ENCODE measurements at places on chromosomes 5 and 9.

DNA sequence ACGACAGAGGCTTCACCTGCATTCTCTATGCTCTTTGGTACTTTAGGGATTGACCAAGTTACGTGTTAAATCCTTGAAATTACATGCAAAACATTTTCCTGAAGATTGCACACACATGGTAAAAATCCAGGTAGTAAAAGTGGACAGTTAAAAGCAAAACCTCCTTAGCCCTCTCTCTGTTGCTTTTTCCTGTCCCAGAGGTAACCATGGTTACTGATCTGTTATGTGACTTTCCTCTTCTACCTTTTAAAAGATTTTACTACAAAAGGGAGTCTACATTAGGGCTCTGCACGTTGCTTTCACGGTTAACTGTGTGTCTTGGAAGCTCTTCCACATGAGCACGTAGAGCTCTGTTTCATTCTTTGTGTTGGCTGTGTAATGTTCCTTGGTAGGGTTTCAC lies 97.0 kb downstream of the PPARGC1B start:
- DNase-seq: no peak

- no peak for DNase-seq
Measured at GRCh38 chr5:175778951-175779503, 92.4 kb upstream of the CPLX2 start.

- no peak for DNase-seq
Measured at GRCh38 chr5:111730659-111731382, 26.2 kb downstream of the NREP start.

DNA sequence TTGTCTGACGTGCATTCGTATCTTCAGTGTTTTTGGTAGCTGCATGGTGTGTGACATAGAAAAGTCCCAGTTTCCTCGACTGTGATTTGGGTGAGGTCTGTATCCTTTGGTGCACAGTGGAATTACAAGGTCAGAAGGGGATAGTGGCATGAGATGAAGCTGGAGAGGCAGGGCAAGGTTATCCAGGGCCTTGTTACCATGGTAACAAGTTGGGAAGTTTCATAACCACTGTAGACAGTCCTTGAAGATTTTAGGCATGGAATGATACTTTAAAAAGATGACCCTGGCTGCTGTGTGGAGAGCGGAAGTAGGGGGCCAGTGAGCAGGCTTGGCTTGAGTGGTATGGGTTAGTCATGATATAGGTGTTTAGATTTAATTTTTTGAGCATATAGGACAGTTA lies 11.9 kb downstream of the EHMT1 start:
- no peak for DNase-seq

GRCh38 chr9:110579862-110580219 lies 300 bp upstream of the SVEP1 start:
- peak; percentile 68 for DNase-seq

GRCh38 chr9:89388084-89388867 lies 70.0 kb downstream of the SECISBP2 start:
- peak; percentile 11 for DNase-seq

- peak; percentile 10 for DNase-seq
Measured at GRCh38 chr9:105127863-105128220, 116.6 kb upstream of the SLC44A1 start.

DNA sequence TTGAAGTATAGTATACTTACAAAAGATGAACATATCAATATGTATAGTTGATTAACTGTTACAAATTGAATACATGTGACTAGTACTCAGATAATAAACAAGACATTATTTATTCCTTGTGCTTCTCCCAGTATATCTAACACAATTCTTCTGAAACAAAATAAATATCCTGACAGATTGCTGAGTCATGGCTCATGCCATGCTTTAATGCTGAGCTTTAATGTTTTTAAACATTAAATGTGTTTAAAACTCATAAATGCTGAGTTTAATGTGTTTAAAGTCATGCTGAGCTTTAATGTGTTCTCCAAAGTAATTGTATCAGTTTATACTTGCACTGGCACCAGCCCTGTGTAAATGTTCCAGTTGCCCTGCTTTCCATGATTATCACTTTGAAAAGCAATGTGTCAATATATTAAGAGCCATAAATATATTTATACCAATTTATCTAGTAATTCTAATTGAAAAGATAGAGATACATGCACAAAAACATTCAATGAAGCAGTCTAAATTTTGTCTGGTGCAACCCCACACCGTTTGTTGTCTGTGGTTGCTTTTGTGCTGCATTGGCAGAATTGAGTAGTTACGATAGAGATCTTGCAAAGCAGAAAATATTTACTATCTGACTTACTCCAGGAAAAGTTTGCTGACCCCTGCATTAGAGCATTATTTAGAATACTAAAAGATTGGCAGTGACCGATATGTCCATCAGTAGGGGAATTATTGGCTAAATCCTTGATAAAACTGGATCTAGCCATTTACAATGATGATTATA lies 15.7 kb downstream of the KIAA1958 start:
- no peak for DNase-seq

GRCh38 chr5:179577286-179577960 lies 27.1 kb downstream of the RUFY1 start:
- no peak for DNase-seq

DNA sequence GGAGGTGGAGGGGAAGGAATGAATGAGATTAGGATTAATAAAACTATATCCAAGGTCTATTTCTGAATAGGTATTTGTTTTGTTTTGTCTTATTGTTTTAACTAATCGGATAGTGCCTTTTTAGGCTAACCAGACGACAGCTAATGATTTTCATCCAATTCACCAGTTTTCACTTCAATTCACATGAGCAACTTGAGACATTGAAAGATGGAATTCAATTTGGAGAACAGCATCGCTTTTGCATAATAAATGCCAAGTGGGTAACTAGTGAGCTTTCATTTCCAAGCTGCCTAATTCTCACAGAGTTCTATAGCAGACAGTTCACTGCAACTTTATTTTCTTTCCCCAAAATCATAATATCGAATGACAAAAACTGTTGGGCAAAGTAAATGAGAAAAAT lies 5.0 kb downstream of the AGXT2 start:
- no peak for DNase-seq

GRCh38 chr5:36606428-36607113 lies at the start of gene SLC1A3:
Gene SLC1A3, plus strand, starts transcription at chr5:36606606. Its CDS starts 1,818 bp downstream, at chr5:36608424.
- DNase-seq: peak; percentile 63

DNA sequence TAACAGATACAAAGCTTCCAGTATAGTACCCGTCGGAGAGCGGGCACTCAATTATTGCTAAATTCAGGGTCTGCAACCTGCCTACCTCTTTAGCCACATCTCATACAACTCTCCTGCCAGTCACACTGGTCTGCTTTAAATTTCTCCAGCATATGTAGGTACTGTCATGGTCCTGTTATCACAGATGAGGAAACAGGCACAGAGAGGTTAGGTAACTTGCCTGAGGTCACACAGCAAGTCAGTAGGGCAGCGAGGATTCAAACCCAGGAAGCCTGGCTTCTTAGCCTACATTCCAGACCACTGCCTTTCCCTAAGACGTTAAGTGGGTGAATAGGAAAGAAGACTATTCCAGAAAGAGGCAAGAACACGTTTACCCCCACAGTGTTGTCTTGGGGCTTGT lies 186.0 kb upstream of the NFIB start:
- DNase-seq: no peak

GRCh38 chr9:116155698-116156039 lies 2.1 kb downstream of the PAPPA start:
- DNase-seq: no peak

DNA sequence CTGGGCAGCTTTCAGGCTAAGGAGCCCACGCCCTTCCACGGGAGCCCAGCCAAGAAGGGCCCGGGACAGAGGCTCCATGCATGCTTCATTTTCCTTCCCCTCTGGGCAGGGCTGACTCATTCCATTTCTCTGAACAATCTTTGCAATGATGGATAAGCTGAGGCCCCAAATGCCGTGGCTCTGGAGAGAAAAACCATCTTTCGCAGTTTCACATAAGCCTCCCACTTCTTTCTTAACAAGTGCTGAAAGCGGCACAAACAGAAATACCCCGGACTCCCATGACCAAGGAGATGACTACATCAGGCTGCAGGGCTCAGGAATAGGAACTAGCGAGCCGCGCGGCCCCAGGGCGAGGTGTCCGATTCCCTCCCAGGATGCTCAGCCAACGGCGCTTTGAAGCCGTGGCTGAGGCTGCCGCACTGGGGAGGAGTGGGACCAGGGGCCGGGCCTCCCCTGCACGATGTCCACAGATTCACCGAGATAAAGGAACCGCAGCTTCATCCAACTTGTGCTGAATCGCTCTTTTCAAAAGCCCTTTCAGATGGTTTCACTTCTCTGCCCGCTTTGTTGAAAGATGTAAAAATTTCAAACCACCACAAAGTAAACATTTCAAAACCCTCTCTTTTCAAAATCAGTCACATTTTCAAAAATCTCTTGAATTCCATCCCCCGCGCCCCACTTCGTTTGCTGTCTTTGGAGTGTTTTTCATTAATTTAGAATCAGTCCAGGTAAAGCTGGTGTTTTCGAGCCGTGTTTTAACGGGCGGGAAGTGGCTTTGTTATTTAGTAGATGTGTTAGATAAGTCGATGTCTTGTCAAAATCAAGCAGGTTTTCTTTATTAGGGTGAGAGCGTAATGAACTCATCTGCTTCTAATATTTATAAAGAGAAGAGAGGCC lies 96.5 kb upstream of the LMX1B start:
- DNase-seq: peak; percentile 78

- DNase-seq: no peak
Measured at GRCh38 chr9:28887188-28887884, 1314.1 kb upstream of the C9orf72 start.

GRCh38 chr9:15253786-15254185 lies 53.2 kb downstream of the TTC39B start:
- DNase-seq: no peak

GRCh38 chr5:123549256-123549904 lies 37.4 kb downstream of the CSNK1G3 start:
- no peak for DNase-seq

GRCh38 chr5:126846744-126847455 lies 70.0 kb downstream of the LMNB1 start:
- no peak for DNase-seq

DNA sequence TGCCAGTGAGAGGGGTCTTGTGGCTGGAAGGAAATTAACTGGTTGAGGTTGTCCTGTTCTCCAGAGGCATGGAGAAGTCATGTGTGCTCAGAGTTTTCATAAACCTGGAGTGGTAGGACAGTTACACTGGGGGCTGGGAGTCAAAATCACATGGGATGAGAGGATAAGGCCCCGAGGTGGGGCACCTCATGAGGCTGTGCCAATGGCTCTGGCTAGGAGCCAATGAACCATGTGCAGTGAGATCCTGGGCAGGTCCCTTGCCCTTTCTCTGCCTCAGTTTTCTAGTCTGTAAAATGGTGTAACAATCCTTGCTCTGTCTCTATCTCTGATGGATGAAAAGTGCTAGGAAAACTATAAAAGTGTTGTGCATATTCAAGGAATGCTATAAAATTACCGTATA lies 7.0 kb upstream of the SYNPO start:
- DNase-seq: no peak

DNA sequence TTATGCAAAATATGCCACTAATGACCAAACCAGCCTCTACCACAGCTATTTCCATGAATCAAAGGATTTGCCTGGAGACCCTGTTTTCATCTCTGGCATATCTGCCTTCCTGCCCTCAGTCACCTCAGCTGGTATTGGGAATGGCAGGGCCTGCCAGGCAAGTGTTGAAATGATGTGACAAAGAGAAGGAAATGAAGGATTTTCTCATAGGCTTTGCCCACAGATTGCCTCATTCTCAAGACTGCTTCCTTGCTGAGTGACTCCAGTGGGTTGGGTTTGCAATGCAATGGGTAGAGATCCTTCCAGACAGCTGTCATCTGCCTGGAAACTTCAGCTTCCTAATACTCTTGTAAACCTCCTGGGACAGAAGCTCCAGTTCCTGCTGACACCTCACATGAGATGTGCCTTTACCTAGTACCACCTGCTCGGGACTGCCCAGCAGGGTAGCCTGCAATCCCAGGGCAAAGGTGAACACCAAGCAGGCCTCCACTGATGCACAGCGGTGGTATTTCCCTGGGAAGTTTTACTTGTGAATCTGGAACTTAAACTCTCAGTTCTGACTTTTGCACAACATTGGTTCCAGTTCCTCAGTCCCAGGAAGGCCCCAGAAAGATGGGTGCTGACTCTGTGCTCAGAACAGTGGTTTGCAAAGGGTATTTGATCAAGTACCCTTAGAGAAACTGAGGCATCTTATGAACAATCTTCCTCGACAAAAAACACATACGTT lies 64.8 kb upstream of the SLC1A1 start:
- no peak for DNase-seq

- peak; percentile 16 for DNase-seq
Measured at GRCh38 chr9:71647094-71647591, 121.2 kb downstream of the CEMIP2 start.

DNA sequence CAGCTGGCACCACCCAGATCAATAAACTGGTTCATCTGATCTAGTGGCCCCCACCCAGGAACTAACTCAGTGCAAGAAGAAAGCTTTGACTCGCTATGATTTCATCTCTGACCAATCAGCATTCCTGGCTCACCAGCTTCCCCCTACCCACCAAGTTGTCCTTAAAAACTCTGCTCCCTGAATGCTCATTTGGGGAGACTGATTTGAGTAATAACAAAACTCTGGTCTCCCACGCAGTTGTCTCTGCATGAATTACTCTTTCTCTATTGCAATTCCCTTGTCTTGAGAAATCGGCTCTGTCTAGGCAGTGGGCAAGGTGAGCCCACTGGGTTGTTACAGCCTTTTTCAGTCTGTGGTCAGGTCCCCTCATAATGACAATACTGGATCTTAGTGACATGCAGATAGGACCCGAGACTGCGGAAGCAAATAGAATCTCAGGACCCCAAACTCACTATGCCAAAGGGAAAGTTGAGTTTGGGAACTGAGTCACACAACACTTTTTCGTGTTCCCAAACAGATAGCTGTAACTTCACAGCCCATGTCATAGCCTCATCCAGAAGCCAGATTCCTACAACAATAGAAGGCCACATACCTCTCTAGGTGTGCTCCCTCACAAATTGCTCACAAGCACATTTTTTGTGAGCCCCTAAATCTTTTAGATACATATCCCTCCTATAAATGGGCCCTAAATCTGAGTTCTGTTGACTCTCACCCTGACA lies 175.2 kb upstream of the RAI14 start:
- DNase-seq: no peak

GRCh38 chr9:136331556-136332481 lies 4.5 kb downstream of the GPSM1 start:
- no peak for DNase-seq

DNA sequence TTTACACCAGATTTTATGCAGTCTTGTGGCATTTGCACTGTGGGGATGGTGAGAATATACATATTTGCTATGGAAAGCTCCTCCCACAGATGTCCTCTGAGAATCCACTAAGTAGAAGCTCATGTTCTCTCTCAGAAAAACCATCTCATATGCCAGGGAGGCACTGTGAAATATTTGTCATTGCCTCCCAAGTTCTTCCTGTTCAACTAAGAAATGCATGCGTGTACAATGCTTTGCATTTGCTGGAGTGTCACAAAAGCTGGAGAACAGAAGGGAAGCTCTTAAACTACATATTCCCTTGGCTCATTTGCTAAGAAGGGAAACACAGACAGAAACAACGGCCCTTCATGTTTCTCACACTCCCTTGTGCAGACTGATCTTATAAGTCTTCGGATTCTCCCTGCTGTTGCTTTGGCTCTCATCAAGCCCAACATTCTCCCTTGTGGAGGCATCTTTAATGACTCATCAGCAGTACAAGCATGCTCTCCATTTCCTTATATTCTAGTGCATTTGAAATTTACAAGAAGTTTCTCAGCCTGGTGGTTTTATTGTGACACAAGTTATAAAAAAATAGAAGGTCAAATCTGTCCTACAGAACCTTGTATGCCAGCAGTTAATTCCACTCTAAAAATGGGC lies 220.6 kb downstream of the TRIM36 start:
- DNase-seq: no peak

- no peak for DNase-seq
Measured at GRCh38 chr5:113179156-113179555, 202.6 kb downstream of the DCP2 start.
